Airway epithelial cell (primary cell): ENCODE measurements at places on chromosomes 12 and 14. TPM values are rescaled to one million over a fixed set of nuclear protein-coding genes. Genes with fewer than 3 reads are reported as not detected.

GPX2 gene
- 17.6 and 21.2 TPM in 2 replicates for total RNA-seq

ACYP1 gene
- total RNA-seq: 12.8 and 14.0 TPM in 2 replicates

NOVA1 gene
- not detected in 2 replicates for total RNA-seq

PAX9 gene
- 12.0 and 20.9 TPM in 2 replicates for total RNA-seq

C14orf180 gene
- not detected in 2 replicates for total RNA-seq

WDR89 gene
- total RNA-seq: 4.7 and 8.9 TPM in 2 replicates

TGM1 gene
- total RNA-seq: 229 and 247 TPM in 2 replicates

CMKLR1 gene
- not detected in 2 replicates for total RNA-seq

KLRD1 gene
- total RNA-seq: under 0.01 TPM in 2 replicates

NOXRED1 gene
- total RNA-seq: 0.35 TPM in 1 of 2 replicates, not detected in the other

LUM gene
- total RNA-seq: 0.60 and 2.8 TPM in 2 replicates

TAS2R19 gene
- total RNA-seq: 0.65 TPM in 1 of 2 replicates, not detected in the other

TMEM229B gene
- total RNA-seq: 2.1 and 2.2 TPM in 2 replicates

AVPR1A gene
- not detected in 2 replicates for total RNA-seq

CDKN3 gene
- total RNA-seq: 45.7 and 48.0 TPM in 2 replicates

BICDL1 gene
- total RNA-seq: 7.8 and 9.4 TPM in 2 replicates

CLEC14A gene
- 0.05 TPM in 1 of 2 replicates, not detected in the other for total RNA-seq

SLC4A8 gene
- total RNA-seq: 0.23 and 0.28 TPM in 2 replicates

CLEC6A gene
- not detected in 2 replicates for total RNA-seq

C14orf93 gene
- total RNA-seq: 8.9 and 12.2 TPM in 2 replicates

FSCB gene
- not detected in 2 replicates for total RNA-seq

DPF3 gene
- total RNA-seq: 0.28 TPM in 1 of 2 replicates, not detected in the other

PMCH gene
- not detected in 2 replicates for total RNA-seq

C12orf60 gene
- 1.2 and 2.3 TPM in 2 replicates for total RNA-seq

CCND2 gene
- 147 and 200 TPM in 2 replicates for total RNA-seq

BCAT1 gene
- 21.8 and 25.0 TPM in 2 replicates for total RNA-seq

IL26 gene
- not detected in 2 replicates for total RNA-seq

CLEC4D gene
- not detected in 2 replicates for total RNA-seq

NRL gene
- total RNA-seq: 0.23 and 1.5 TPM in 2 replicates

DNAJC22 gene
- total RNA-seq: 0.35 and 0.84 TPM in 2 replicates

YLPM1 gene
- total RNA-seq: 16.8 and 21.9 TPM in 2 replicates

ERP27 gene
- total RNA-seq: 2.8 and 5.7 TPM in 2 replicates

HCFC2 gene
- total RNA-seq: 4.0 and 6.4 TPM in 2 replicates

MYL2 gene
- total RNA-seq: not detected in 2 replicates

PLEKHD1 gene
- total RNA-seq: not detected in 2 replicates

RPS6KA5 gene
- total RNA-seq: 3.5 and 4.6 TPM in 2 replicates

OVCH1 gene
- total RNA-seq: not detected in 2 replicates

SPIC gene
- total RNA-seq: not detected in 2 replicates

PTGER2 gene
- 0.78 and 1.2 TPM in 2 replicates for total RNA-seq

LRFN5 gene
- under 0.01 and 0.14 TPM in 2 replicates for total RNA-seq

ARHGAP9 gene
- not detected in 2 replicates for total RNA-seq

HOXC4 gene
- total RNA-seq: not detected in 2 replicates

IL31 gene
- not detected in 2 replicates for total RNA-seq
